Hepatocyte (in vitro differentiated cells): ENCODE measurements at places on chromosomes 1 and 21. TPM values are rescaled to one million over a fixed set of nuclear protein-coding genes. Genes with fewer than 3 reads are reported as not detected.

The KCNE2 gene
- 5.0 and 5.2 TPM in 2 replicates for polyA plus RNA-seq

The MXRA8 gene
- polyA plus RNA-seq, result 242 and 261 TPM in 2 replicates

DNA sequence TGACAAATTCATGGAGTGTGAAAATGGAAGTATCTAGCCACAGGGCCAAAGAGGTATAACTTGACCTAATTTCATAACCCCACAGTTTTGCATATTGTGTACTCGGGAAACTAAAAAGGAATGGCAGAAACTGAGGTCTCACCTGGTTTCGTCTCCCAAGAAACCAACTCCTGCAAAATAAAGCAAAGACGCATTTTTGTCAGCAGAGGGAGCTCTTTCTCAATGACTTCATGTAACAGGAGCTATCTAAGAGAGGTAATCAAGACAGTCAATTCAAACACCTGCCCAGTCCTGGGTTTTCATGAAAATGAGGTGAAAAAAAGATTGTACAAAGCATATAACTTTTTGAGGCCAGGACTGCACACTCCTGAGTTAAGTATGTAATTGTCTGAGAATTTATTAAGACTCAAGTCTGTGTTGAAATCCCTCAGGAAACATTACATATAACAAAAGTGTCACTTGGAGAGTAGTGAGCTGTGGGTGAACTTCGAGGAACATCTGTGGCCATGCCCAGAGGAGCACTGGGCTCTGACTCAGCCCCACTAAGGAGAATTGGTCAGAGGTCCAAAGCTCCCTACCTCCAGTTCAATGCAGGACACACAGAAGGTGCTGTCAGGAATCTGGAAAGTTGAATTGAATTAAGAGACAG is 17.6 kb downstream of the FCRL4 start:
- DNase-seq, result peak; percentile 68

GRCh38 chr1:44031252-44032169 is at the start of gene SLC6A9:
SLC6A9 (minus strand) TSS chr1:44031462; CDS start chr1:44024277, 7,185 bp downstream.
- DNase-seq, result peak; percentile 78
